ENCODE measurements at places on chromosomes 16 and 17. TPM values are rescaled to one million over a fixed set of nuclear protein-coding genes. Genes with fewer than 3 reads are reported as not detected.

The RGS11 gene
- not detected for total RNA-seq

- no peak for ATAC-seq
Measured at GRCh38 chr17:42639525-42640113, 19.5 kb upstream of the TUBG2 start.

The MYH13 gene
- not detected for total RNA-seq

The DNAH3 gene
- total RNA-seq = 0.11 TPM

DNA sequence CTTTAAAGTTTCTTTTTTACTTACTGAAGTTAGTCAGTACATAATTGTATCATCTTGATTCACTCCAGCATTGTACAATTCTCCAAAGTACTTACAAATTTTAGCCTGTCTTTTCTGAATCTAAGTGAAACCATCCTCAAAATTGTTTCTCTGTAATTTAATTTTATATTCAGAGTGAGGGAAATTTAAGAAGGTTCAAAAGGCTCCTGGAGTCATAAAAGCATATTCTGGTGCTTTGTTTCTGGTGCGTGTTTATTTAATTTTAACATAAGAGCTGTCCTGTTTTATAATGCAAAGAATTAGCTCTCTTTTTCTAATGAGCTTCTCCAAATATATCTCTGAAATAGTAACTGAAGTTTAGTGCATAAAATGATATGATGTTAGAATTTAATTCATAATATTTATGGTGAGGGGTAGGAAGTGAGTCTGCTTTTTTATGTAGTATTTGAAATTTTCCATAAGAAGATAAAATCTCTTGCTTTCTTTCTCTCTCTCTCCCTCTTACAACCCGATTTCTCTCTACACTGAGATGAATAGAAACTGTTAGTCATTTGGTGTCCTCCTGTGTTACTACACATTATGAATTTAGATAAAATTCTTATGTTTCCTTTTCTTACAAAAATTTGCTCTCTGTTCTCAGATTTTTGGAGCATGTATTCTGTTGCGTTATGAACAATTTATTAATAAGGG is 339.8 kb downstream of the BCAS3 start:
- ATAC-seq = no peak

The CLDN6 gene
- not detected for total RNA-seq

Measured in activated T-helper 17 cell treated with anti-CD3 and anti-CD28 coated beads, Interleukin-2, amount 50 U/mL, for 72 hours (primary cell).